ENCODE measurements at places on chromosomes 6 and 20.

DNA sequence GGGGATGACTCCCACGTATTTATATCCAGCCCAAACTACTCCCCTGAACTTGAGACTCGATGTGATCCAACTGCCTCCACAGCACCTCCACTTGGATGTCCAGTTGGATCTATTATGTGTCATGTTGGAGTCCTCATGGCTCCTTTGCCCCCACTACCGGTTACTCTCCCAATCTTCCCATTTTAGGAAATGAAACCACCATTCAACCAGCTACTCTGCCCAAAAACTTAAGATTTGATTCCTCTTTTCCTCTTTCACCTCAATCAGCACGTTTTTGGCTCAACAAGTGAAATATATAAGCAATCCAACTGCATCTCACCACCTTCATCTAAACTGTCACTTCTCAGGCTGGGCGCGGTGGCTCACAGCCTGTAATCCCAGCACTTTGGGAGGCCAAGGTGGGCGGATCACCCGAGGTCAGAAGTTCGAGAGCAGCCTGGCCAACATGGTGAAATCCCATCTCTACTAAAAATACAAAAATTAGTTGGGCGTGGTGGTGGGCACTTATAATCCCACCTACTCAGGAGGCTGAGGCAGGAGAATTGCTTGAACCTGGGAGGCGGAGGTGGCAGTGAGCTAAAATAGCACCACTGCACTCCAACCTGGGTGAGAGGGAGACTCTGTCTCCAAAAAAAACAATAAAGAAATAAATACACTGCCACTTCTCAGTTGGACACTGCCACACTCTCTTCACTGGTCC lies 3.4 kb downstream of the AHCY start:
- no peak for DNase-seq

DNA sequence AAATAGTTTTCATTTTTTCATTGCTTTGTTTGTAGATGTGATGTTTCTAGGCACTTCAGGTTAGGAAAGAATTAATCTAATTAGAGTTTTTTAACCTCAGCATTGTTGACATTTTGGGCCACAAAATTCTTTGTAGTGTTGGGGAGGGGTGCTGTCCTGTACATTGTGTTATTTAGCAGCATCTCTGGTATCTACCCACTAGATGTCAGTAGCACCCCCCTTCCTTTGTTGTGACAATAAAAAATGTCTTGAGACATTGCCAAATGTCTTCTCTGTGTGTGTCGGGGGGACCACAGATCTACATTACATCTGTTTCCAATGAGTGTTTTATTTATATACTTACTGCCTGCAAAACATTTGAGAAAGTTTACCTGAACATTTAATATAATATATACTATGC lies 45.6 kb downstream of the EYA4 start:
- no peak for DNase-seq

GRCh38 chr20:5674176-5674660 lies 76.0 kb upstream of the SHLD1 start:
- peak; percentile 25 for DNase-seq

DNA sequence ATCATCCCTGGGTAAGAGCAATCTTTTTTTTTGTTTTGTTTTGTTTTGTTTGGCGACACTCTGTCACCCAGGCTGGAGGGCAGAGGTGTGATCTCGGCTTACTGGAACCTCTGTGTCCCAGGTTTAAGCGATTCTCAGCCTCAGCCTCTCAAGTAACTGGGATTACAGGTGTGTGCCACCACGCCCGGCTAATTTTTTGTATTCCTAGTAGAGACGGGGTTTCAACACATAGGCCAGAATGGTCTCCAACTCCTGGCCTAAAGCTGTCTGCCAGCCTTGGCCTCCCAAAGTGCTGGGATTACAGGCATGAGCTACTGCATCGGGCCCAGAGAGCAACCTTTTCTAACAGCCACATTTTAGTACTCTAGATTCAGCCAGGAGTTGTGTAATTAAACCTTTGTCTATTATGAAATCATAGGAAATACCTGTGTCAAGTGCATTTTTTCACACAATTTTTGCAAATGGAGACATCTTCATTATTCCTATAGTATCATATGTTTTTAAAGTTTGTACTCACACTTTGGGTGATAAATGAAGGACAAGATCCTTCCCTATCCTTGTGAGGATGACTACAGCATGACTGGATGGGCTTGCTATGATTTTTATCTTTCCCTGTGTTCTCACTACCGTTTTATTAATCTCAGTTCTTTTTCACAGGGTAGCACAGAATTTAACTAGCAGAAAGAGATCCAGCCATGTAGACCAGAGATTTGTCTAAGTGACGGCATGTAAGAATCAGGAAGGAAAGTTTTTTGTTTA lies 82.6 kb downstream of the OR2B2 start:
- no peak for DNase-seq

- DNase-seq, result no peak
Measured at GRCh38 chr6:5276581-5276980, 15.3 kb downstream of the FARS2 start.

- DNase-seq, result no peak
Measured at GRCh38 chr6:165573671-165574070, 89.4 kb downstream of the PDE10A start.

DNA sequence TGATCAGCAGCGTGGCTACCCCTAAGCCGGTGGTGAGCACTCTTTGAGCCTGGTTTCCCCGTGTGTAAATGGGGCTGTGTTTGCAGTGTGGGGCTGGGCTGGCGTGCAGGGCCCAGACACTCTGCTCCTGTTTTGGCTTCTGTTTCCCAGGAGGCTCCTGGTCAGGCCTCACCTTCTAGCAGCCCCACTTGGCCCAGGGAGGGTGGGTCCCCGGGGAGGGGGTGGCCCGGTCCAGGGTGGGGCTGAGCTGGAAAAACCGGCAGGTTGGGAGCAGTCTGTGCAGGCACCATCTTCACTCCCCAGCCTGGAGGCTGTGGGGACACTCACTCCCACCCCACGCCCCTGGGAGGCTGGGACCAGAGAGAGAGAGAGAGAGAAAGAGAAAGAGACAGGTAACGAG lies 25.3 kb downstream of the CEBPB start:
- DNase-seq, result no peak

DNA sequence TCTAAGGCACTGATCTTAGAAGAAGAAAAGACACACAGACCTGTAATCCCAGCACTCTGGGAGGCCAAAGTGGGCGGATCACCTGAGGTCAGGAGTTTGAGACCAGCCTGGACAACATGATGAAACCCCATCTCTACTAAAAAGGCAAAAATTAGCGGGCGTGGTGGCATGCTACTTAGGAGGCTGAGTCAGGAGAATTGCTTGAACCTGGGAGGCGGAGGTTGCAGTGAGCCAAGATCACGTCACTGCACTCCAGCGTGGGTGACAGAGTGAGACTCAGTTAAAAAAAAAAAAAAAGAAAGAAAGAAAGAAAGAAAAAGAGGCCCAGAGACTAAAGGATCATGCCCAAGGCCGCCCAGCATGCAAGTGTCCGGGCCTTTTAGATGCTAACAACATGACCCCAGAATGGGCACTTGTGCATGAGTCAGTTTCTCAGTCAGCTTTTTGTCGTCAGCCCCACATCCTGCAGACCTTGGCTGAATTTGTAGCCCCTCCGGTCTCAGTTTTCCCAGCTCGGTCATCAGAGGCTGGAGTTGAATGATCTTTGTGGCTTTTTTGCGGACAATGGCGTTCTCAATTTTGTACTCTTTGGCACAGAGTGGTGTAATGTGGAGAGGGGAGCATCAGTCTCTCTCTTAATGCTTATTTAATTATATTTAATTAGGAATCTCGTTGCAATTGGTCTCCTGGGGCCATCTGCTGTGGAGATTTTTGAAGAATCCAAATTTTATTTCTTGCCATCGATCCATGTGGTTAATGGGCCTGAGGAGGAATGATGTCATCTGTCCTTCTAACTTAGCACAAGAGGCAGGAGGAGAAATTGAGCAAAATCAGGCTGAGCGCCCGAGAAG lies 30.6 kb upstream of the APCDD1L start:
- no peak for DNase-seq

GRCh38 chr20:45581702-45582101 lies 2.6 kb upstream of the WFDC8 start:
- DNase-seq, result no peak

DNA sequence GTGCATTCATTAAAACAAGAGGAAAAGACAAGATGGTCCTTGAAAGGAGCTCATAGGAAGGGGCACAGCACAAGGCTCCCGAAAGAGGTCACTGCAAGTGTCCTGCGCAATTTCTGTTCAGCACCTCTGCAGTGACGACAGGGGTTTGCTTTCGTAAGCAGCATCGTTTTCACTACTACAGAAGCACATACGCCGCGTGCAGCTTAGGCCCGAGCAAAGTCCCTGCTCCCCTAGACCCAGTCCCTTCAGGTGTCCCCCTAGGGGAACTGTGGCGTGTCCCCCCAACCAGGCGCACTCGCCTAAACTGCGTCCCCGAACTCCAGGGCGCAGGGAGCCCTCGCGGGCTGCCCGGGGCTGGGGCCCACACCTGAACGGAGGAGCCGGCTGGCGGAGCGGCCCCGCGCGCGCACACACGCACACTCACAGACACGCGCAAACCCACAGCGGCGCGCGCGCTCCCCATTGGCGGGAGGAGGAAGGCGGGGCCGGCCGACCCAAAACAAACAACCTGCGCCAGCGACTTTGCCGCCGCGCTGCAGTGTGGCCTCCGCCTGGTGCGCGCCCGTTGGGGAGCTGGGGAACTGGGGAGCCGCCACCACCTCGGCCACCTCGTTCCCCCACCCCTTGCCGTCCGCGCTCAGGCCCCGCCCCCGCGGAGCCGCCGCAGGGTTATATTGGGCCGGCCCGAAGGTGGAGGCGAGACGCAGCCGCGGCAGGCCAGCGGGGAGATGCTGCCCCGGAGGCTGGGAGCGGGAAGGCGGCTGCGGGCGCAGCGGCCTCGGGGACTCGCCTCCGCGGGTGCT lies at the start of gene FOXQ1:
FOXQ1 (plus strand) TSS at position 699 of the 803 bp plus-strand sequence. CDS start 607 bp downstream, outside the sequence.
- DNase-seq, result no peak

GRCh38 chr20:50580842-50581544 lies 70.8 kb downstream of the PTPN1 start:
- no peak for DNase-seq

DNA sequence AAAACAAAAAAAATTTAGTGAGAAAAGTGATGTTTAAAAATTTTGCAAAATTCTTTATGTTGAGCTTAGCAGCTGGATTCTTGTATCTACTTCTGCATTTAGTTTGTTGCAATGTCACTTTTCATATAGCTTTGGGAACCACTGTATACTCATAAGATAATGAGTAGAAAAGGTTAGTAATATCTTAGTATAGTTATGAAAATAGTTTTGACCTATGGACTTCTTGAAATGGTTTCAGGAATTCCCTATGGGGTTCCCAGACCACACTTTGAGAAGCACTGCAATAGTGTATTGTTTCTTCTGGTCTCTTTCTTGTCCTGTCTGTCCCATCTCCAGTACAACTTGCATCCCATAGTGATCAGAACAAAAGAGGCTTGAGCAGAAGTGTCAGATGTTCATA lies 29.4 kb downstream of the PPP1R16B start:
- no peak for DNase-seq

DNA sequence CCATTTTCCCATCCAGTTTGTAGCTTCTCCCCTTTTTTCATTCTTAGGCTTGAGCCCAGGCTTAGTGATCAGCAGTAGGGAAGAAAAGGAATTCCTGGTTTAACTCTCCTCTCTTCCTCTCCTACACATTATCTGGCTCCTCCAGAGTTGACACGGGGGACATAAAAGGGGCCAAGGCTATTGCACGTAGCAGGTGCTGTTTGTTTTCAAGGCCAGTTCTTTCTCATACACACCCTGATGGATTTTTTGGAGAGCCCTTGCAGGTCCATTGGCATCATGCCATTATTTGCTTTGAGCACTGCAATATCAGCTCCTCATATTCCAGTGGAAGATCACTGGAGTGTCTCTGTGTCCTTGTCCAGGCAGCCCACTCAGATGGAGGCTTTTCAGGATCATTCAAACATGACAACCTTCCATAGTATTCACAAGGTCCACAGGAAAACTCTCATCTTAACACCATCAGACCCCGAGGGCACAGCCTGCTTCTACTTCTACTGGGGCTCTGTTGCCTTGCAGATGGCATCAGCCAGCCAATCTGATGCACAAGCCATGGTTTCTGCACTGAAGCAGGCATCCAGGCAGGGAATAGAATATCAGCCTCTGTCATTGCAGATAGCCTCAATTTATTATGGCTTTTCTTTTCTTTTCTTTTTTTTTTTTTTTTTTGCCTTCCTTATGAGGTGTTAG lies 18.8 kb downstream of the PLCB4 start:
- DNase-seq, result no peak

DNA sequence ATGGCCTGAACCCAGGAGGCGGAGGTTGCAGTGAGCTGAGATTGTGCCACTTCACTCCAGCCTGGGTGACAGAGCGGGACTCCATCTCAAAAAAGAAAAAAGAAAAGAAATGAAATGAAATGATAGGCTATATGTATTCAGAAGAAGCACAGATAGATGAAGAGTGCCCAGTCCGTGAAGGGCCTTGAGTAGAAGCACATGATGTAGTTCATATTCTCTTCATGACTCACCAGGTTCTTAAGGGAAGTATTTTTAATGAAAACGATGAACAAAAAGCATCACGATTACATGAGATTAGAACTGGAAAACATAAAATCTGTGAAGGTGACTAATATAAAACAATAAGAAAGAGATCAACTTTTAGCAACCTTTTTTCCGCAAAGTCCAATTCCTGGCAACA lies 29.8 kb downstream of the TPD52L1 start:
- DNase-seq, result no peak

DNA sequence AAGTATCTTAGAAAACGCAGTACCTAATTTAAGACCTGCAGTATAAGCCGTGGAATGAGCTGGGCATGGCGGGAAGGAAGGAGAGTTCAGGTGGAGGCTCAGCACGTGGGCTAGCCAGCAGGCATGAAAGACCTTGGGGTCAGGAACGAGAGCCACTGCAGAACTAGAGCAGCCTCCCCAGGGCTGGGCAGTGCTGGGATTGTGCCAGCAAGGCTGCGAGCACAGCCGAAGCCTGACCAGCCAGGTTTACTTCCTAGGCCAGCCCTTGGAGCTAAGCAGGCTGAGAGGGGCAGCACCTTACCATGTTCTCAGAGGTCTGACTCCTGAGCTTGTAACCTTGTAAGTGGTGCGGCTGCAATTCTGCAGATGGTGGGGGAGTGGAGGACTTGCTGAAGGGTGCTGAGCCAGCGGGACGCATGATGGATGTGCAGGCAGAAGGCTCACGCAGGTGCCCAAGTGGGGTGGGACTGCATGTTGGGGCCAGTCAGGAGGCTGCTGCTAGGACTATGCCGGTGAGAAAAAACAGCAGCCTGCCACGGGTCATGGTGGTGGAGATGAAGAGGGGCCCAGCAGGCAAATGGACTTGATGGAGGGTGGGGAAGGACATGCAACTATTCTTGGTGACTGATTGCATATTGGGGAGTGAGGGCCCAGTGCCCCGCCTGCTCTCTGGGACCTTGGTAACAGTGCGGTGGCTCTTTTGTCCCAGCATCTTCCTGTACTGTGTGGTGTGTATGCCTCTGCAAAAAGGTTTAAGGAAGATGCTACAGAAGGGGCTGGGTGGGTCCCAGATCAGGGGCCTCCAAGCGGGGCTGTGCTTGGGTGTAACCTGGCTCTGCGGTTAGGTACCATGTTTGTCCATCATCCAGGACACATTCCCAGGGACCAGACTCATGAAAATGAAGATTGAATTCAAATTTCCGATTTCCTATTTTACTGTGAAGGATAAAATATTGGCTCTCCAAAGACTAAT lies 37.6 kb upstream of the IRF4 start:
- no peak for DNase-seq

- no peak for DNase-seq
Measured at GRCh38 chr6:7124636-7125035, 16.9 kb downstream of the RREB1 start.

GRCh38 chr6:39962831-39963230 lies 28.6 kb upstream of the MOCS1 start:
- DNase-seq, result no peak

GRCh38 chr6:75539136-75539535 lies 45.5 kb upstream of the FILIP1 start:
- no peak for DNase-seq
